ENCODE measurements at places on chromosomes 5 and 9. TPM values are rescaled to one million over a fixed set of nuclear protein-coding genes. Genes with fewer than 3 reads are reported as not detected.

- no peak overlapping the region for H3K4me3 ChIP-seq
- H3K27ac ChIP-seq = peak overlapping the region; percentile 36
- no peaks in the 10 kb centered on the region for H3K27me3 ChIP-seq
- peaks cover 2% of the 10 kb centered on the region for H3K4me1 ChIP-seq
- DNase-seq = no peak
These were observed 59.1 kb upstream of the GOLPH3 start for GRCh38 chr5:32233220-32233695.

XPA gene
- 28.3 TPM for total RNA-seq

GRCh38 chr9:88828492-88828974 lies 162.7 kb upstream of the S1PR3 start:
- peak; percentile 40 for DNase-seq
- H3K4me1 ChIP-seq = peaks cover 12% of the 10 kb centered on the region
- H3K27me3 ChIP-seq = no peaks in the 10 kb centered on the region
- H3K27ac ChIP-seq = peak overlapping the region; percentile 51

- H3K36me3 ChIP-seq = no peaks in the 10 kb centered on the region
- no peak overlapping the region for H3K27ac ChIP-seq
- no peak for DNase-seq
- H3K27me3 ChIP-seq = no peaks in the 10 kb centered on the region
- no peak overlapping the region for H3K4me3 ChIP-seq
- no peaks in the 10 kb centered on the region for H3K4me1 ChIP-seq
These were observed 24.3 kb upstream of the PRRC1 start for GRCh38 chr5:127492854-127493738.

SLC6A3 gene
- 0.15 TPM for total RNA-seq

TMEM215 gene
- not detected for total RNA-seq

DNA sequence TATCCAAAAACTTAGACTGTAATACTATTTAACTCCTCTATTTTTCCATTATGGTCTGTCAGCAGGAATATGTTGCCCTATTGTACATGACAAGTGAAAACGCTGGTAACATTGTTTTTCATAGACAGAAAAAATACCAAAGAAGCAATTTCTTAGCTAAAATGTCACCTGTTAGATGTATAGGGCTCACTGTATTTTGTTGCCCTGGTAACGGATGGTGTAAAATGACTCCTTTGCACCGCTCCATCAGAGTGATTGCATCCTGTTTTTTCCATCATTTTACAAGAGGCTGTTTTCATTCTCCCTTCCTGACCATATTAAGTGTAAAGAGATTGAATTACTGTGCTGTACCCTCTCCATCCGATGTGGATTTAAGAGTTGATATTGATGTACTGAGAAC lies 460.1 kb upstream of the TLE4 start:
- H3K4me3 ChIP-seq = no peak overlapping the region
- no peaks in the 10 kb centered on the region for H3K36me3 ChIP-seq
- DNase-seq = no peak
- no peaks in the 10 kb centered on the region for H3K4me1 ChIP-seq

DNA sequence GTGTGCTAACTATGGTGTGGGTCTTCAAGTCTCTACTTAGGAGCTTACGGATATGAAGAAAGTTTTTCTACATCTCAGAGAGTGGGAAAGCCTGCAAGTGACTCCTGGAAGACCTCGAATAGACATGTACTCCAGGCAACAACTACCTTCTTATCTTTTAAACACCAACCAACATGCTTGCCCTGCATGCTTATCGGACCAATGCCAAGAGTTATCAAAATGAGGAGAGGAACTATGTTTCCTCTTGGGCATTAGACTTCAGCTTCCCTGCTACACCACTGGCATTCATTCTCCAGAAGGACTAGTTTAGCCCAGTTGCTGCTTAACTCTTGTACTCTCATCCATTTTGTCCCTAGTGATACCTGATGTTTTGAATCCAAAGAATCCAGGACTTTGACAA lies 74.7 kb upstream of the MAN2A1 start:
- H3K4me3 ChIP-seq = no peak overlapping the region
- H3K4me1 ChIP-seq = no peaks in the 10 kb centered on the region
- H3K27me3 ChIP-seq = no peaks in the 10 kb centered on the region
- H3K27ac ChIP-seq = no peak overlapping the region
- H3K36me3 ChIP-seq = no peaks in the 10 kb centered on the region
